Astrocyte of the hippocampus (primary cell): ENCODE measurements at places on chromosomes 4 and X.

DNA sequence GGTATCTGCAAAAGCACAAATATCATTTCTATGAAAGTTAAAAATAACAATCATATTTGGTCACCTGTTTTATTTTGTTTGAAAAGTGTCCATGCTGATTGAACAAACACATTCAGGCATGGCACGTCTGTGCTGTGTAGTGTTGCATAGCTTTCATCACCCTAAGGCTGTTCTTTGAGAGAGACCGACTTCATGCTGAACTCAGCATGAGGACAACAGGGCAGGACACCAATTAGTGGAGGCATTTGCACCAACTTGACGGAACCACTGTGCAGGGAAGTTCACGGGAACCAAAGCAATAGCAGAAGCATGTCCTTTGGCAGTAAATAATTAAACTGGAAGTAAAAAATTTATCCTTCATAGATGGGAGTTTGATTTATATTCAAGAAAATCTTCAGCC, 158.4 kb upstream of the SLC7A11 start:
- DNase-seq, result no peak

DNA sequence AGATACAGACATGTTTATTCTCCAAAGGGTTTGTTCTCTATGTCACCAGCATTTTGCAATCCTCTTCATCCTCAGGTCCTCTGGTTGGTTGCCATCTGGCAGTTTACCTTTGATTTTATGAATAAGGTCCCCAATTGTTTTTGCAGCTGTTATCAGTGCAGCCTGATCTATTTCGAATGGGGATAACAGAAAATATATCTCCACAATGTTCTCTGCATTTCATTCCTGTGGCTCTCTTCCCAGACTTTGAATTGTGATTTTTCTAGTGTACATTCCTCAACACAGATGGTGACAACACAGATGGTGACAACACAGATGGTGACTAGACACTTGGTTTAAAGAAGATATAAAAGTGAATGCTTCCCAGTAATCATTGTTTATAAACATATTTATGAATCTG, 74.1 kb downstream of the FBXO8 start:
- no peak for DNase-seq

- no peak for DNase-seq
These were observed 170.3 kb downstream of the CORIN start for GRCh38 chr4:47667552-47667951.

- DNase-seq, result peak; percentile 38
These were observed 63.5 kb downstream of the SHROOM3 start for GRCh38 chr4:76498550-76498949.

GRCh38 chr4:22780317-22780716, 87.6 kb downstream of the GBA3 start:
- no peak for DNase-seq

- no peak for DNase-seq
These were observed 674.4 kb upstream of the LCORL start for GRCh38 chr4:18695733-18696527.

DNA sequence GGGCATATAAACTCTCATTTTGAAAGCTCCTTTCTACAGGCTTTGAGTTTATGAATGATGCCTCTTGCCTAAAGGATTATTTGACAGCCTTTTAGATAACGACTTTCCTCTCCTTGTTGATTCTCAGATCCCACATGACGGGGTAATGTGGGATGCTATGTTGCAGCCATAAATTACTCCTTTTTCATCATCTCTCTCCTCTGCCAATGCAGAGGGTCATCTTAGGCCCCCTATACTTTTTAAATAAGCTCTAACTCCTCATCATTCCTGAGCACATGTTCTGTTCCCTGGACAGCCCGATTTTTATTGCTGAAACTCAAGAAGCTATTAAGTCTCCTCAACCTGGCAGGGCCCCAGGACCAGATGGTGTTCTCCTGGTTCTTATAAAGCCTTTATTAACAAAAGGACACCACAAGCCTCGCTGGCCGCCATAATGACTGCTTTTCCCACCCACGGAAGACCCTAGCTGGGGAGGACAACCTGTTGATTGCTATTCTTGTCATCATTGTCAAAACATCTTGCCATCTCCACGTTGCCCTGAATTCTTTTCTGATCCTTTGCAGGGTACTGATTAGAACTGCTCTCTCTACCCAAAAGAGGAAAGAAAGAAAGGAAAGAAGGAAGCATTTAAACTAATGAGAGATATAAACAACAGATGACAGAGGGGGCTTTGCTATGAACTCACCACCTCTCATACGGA, 150.7 kb downstream of the DHX15 start:
- DNase-seq, result no peak

DNA sequence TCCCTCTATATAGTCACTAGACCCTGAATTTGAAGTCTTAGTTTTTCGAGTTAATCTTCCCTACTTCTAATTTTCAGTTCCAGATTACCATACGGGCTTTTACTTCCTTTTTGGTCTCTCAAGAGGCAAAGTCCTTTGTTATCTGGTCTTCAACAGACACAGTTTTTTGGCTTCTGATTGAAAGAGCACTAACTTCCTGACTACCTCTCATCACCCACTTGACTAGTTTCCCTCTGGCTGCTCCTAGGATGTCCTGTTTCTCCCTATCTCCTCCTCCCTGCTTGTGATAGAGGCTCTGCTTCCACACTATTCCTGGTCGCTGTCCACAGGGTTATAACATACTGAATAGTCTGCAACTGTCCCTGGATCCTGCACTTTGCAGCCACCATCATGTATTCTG, 16.7 kb upstream of the WDR44 start:
- no peak for DNase-seq

DNA sequence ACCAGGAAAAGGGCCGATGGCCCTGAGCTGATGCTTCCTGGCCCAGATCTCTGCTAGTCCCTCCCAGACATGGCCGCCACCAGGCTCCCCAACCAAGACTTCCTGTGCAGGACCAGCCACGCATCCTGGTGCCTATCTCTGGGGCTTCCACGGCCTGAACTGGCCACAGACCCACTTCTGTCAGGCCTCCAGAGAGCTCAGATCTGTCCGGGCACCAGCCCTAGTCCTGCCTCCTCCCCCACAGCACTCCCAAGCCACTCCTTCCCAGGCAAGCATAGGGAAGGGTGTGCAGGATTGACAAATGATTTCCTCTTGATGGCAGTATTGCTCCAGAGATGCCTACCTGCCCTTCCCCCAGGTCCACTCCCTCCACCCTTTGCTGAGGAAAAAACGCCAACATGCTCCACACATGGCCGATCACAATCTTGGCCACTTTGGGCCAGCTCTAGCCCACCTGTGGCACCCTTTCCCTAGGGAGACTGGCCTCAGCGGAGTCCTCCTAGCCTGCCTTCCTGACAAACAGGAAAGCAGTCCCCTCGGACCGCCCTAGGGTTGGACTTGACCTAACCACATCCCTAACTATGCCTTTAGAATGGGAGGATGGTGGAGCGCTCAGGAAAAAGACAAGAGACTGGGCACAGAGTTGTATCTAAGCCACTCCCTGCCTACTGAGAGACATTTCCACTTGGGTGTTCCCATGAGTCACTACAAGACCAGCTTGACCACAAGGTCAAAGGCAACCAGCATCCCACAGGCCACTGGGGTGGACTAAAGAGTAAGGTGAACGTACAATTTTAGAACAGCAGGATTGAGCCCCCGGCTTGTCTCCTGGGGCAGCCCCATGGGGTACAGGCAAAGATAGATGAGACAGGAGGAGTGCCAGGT, 277.5 kb upstream of the AGTR2 start:
- DNase-seq, result peak; percentile 70

DNA sequence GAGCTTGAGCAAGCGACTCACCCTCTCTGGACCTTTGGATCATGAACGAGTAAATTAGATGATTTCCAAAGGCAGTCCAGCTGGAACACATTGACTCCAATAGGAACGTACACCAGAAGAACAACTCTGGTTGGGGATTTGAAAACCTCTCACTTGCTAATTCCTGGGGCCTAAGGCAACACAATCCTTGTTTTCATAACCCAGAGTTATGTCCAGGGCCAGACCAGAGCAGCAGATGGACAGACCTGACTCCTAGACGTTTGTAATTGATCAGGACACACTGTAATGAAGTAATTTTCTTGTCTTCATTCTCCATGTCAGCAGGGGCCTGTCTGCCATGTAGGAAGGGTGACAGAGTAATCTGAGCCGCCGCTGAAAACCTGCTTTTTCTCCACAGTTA, 283.9 kb downstream of the IDS start:
- no peak for DNase-seq
